GM20000 (cell line): ENCODE measurements at places on chromosomes 6 and 20.

DNA sequence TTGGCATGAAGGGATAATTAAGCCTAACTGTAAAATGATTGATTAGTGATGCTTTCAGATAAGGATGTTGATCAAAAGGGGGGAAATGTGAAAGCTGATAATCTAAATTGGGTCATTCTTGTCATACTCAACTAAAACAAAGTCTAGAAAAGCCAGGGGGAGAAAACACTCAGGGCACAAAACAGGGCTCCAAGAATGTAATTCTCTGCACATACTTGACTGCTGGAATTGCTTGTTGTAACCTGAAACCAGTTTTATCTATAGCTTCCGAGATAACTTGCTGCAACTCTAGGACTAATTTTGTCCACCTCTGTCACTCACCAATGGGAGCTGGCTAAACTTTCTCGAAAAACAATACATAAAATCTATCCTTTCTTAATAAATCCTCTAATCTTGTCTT is 310.3 kb downstream of the CLVS2 start:
- no peak for DNase-seq

DNA sequence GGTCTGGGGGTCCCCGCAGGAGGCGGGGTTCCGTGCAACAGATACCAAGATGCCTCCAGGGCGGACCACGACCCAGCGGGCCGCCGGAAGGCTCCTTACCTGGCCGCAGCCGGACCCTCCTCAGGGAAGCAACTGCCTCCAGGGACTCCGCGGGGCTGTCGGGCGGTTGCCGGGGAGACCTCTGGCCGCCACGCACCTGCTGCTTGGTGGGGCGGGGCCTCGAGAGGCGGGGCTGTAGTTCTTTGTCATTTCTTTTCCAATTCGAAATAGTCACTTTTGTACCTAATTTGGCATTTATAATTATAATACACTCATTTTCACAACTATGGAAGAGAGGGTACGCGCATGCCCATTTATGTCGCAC is 647 bp downstream of the AK9 start:
- peak; percentile 59 for DNase-seq

DNA sequence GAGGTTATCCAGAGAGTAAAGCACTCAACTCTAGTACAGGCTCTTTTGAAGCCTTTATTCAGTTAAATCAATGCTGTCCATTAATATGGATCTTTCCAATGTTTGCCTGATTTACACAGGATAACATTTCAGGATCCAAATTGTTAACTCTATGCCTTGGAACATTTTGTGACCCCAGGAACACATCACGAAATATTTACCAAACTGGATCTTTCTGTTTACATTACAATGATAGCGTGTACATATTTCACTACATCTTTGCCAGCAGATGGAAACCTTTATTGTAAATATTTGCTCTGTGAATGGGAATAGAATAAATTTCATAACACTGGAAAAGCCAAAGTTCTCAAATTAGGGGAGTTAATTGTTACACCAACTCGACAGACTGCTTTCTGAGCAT is 23.5 kb downstream of the BPIFA2 start:
- no peak for DNase-seq

GRCh38 chr20:52481443-52481842 is 289.9 kb upstream of the ZFP64 start:
- DNase-seq = no peak

DNA sequence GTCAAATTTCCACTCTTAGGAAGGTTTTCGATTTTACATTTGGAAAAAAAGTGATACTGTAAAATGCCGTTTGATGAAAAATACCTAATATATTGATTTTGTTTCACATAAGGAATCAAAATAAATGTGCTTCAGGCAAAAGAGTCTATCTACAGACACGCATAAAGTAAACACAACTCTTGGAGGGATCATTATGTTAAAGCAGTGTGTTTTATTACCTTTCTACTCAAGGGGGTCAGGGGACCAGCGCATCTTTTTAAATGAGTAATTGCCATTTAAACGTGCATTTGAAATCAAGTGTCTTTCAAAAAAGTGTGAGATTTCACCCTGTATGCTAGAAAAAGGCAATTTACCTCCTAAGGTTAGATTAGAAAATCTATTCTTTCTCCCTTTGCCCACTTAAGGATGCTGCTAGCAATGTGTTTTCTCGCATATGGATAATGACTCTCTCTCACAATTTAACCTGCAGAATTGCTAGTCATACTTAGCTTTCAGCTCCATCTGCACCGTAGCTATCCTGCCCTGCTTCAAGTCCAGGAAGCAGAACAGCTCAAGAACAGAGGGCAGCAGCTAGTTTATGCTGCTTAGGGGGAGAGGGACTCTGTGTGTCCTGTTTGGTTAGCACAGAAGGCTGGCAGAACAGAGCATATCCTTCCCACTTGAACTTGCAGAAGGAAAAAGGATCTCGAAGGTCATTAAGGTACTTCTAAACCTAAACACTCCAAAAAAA is 35.0 kb downstream of the NKAIN2 start:
- no peak for DNase-seq

DNA sequence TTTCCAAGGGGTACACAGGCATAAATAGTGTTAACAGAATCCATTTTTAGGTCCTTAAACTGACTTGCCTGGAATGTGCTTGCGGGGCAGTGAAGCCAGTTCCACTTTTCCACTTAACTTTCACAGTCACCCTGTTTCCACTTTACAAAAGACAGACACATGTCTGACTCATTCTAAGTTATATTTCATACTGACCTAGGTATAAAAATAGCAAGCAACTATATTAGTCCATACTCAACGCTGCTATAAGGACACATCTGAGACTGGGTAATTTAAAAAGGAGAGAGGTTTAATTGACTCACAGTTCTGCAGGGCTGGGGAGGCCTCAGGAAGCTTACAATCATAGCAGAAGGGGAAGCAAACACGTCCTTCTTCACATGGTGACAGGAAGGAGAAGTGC is 88.2 kb downstream of the MTFR2 start:
- DNase-seq = no peak

- no peak for DNase-seq
Observed at GRCh38 chr6:90048206-90048967, 154.1 kb downstream of the GJA10 start.

GRCh38 chr6:63553208-63553607 is 19.1 kb upstream of the LOC128125822 start:
- peak; percentile 57 for DNase-seq

GRCh38 chr20:21569586-21569985 is 55.7 kb upstream of the NKX2-2 start:
- no peak for DNase-seq

- DNase-seq = no peak
Observed at GRCh38 chr6:114362957-114363356, 20.1 kb upstream of the HS3ST5 start.

DNA sequence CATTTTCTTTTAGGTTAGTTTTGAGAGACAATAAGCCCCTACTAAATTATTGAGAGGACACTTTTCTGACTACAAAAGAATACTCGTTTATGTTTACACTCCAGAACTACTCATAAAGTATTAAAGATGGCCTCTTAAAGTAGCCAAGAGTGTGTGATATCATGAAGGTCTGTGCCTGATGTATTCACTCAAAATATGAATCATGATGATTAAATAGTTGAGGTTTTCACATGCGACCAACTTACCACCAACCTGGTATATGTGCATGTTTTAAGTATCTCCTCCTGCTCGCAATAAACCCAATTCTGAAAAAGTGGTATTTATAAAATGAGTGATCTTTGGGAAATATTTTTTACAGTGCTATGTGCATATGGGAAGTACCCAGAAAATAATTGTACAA is 43.9 kb downstream of the IL20RA start:
- DNase-seq = no peak

- no peak for DNase-seq
Observed at GRCh38 chr6:85261271-85261670, 188.6 kb upstream of the NT5E start.

GRCh38 chr6:139982195-139982594 is 607.7 kb upstream of the CITED2 start:
- no peak for DNase-seq

DNA sequence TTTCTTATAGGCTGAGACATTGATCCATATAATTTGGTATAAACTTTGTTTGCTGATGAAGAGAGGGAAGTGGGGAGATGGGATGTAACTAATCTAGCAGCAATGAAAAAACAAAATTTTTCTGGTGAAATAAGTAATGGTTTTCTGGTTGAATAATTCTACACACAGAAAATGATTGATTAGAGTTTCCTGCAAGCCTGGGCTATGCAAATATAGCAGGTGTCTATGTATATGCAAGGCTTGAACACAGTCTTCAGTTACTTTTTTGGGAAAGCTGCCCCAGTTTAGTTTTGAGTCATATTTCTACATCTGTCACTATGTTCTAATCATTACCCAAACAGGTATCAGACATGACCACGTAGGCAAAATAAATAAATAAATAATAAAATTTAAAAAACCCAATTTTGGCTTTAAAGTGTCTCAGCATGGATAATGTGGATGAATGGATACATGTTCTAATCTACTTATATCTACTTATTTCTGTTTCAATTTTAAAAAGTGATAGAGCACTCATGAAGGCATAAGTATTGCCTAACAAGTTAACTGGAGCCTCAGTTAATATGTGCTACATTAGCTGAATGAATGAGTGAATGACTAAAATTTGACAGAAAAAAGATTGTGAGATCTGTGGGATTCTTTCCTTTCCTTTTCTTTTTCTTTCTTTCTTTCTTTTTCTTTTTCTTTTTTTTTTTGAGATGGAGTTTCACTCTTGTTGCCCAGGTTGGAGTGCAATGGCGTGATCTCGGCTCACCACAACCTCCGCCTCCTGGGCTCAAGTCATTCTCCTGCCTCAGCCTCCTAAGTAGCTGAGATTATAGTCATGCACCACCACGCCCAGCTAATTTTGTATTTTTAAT is 37.2 kb upstream of the TFB1M start:
- DNase-seq = peak; percentile 79

DNA sequence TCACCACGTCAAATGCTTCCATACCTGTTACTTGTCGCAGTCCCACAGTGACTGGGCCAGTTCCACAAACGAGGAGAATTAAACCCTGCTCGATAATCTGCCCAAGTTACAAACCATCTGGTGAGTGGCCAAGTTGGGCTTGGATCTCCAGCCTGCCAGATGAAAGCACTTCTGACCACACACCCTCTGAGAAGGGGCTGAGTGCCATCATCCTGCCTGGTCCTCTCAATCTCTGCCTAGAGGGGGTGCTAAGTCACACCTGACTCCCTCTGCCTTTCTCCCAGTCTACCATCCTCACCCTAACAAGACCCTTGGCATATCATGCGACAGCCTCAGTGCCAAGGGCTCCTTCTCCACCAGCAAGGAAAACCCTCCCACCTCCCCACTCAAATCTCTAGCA is 15.8 kb downstream of the RRP36 start:
- no peak for DNase-seq

- DNase-seq = no peak
Observed at GRCh38 chr6:26205625-26206574, 118.7 kb downstream of the HFE start.

DNA sequence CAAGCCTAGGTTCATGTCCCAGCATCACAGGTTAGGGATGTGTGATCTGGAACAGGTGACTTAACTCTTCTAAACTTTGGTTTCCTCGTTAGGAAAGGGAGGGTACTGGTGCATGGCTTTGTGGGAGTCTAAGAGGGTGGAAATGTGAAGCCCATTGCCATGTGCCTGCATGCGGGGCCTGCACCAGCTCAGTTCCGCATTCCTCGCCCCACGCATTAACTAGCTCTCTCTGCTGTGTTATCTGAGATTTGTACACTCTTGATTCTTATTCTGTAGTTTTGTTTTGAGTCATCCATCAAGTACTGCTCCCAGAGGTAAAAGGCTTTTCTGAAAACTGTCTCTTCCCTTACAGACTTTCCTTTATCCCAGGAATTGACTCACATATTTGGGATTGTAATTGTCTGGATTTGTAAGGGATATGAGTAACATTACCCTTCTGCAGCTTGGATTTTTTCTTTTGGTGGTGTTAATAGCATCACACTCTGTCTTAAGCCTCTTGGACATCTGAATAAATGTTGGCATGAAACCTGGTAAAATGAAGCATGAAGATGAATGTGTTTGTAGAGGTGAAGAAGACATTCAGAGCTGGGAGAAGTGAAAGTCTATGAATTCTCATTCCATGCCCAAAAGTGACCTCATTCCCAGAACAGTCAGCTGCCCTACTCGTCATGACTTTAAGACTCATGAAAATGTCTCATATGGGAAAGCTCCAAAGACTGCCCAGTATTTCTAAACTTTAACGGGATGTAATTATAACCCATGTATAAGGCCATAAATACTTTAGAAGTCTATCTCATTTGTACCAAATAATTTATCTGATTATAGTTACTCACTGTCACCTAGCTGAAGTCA is 357.3 kb downstream of the FOXA2 start:
- DNase-seq = no peak

GRCh38 chr20:5486377-5487054 is 169.8 kb upstream of the PROKR2 start:
- no peak for DNase-seq

DNA sequence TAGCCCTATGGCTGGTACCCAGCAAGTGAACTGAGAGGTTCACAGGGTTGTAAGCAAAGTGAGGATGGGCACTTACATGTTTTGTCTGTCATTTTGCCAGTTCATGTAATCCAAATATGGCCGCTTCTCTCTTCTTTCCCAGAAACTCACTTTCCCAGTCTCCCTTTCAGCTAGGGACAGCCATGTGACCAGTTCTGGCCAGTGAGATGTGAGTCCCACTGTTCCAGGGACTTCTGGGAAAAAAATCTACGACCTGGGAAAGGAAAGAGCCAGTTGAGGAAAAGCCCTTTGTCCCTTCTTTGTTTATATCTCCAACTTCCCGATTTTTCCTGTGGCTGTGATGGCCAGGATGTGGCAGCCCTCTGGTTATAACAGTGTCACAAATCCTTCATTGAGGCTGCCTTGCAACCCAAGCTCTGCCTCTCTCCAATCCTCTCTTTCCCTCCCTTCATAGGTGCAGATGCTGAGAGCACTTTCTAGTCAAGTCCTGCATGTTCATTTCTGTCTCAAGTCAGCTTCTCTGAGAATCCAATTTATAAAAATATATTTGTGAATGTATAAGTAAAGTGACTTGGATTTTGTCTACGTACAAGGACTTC is 148.6 kb upstream of the ZFP64 start:
- no peak for DNase-seq

DNA sequence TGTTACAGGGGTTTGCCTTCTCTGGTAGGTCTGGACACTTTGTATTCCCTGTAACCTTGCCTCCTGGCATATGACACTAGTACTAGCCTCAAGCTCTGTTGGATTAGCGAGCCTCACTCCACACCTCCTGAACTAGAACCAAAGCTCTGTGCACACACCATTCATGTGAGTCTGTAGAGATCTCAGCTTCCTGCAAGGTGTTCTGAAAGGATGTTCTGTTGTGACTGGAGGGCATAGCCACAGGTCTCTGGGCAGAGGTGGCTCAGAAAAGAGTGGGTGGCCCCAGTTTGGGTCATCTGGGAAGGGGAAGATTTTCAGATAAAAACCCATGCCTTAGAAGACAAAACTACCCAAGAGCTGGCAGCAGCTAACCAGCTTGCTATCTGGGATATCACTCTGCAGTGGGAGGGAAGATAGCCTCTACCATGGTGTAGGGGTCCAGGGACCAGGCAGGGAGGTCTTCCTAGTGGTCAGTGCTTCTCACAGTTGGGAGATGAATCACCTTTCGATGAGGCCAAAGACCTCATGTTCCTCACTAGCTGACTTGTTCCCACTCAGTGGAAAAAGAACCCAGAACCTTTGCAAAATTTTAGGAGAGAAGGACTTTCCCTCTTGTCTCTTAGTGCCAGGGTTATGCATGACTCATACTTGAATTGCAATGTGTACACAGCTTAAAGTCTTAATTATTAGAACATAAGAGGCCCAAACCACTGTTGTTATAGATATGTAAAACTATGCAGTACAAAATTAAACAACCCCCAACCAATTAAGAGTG is 41.4 kb downstream of the HLA-F start:
- DNase-seq = no peak
